DMS53 (cell line): ENCODE measurements at places on chromosomes 4 and X.

GRCh38 chrX:47093248-47093647, 15.0 kb downstream of the RGN start:
- peak; percentile 63 for DNase-seq

DNA sequence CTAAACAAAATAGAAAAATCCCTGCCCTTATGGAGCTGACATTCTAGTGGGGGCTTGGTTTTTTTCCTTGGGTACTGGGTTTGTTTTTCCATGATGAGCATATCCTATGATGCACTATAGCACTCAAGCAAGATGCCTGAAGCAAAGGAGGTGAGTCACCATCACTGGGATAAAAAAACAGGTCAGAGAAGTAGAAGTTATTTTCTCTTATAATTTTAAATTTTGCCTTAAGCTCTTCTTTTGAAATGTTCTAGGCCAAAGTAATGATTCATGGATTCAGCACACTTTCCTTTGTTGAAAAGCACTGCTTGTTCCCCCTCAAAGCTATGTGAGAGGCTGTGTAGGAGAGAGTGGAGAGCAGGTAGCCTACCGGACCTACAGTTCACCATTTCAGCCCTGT, 15.2 kb upstream of the CXCL2 start:
- peak; percentile 48 for DNase-seq

- no peak for DNase-seq
Observed at GRCh38 chr4:56762484-56763250, 58.8 kb downstream of the SPINK2 start.

- no peak for DNase-seq
Observed at GRCh38 chr4:41532882-41533281, 5.1 kb upstream of the LIMCH1 start.

GRCh38 chr4:76576824-76577223, 141.8 kb downstream of the SHROOM3 start:
- DNase-seq = no peak

DNA sequence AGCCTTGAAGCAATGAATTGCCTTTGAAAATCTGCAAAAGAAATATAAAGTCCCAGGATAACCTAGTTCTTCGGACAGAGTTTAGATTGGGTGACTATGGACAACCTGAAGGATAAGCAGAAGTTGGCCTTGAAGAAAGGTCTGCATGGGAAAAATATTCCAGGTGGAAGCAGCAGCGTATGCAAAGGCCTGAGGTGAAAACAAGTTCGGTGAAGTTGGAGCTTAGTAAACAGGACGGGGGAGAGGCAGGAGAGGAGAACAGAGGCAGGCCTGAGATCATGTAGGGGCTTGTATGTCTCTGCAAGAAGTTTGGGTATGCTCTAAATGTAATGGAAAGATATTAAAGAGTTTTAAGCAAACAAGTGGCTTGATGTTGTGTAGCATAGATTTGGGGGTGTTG, 176.0 kb downstream of the ARHGAP24 start:
- DNase-seq = no peak

- no peak for DNase-seq
Observed at GRCh38 chr4:119139311-119139710, 3.7 kb downstream of the MYOZ2 start.

- no peak for DNase-seq
Observed at GRCh38 chr4:113711883-113712662, 49.5 kb downstream of the CAMK2D start.

GRCh38 chr4:119744580-119744979, 116.0 kb upstream of the PDE5A start:
- peak; percentile 57 for DNase-seq

DNA sequence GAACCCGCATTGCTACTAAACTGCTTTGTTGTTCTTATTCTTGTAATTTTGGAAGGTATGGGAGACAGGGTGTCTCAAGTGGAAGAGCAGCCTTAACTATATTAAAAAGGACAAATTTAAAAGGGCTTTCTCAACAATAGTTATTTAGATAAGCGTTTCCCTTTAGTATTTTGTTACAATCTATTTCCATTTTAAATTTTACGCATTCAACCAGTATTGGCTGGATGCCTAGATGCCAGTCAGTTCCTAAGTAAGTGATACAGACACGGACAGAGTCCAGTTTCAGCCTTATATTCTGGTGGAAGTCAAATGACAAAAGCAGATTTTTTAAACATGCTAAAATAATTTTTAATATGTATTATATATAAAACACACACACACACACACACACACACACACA, 28.3 kb downstream of the FAT1 start:
- no peak for DNase-seq

- DNase-seq = peak; percentile 64
Observed at GRCh38 chr4:118969359-118969758, 80.7 kb downstream of the SYNPO2 start.

DNA sequence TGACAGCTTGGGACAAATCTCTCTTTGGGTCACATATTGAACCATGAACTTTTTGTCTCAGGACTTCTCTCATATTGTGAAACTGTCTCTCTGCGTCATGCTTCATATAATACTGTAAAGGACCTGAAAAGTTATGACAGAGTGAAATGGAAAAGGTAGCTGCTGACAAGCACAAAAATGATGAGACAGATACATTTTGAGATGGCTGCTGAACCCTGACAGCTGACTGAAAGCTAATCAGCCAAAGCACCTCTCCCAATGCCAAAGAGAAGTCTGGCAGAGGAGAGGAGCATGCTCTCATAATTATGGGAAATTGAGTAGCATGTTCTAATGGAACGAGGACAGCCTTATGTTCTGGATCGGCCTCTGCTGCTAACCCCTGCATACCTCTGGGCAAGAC, 873.4 kb upstream of the ADGRL3 start:
- no peak for DNase-seq

DNA sequence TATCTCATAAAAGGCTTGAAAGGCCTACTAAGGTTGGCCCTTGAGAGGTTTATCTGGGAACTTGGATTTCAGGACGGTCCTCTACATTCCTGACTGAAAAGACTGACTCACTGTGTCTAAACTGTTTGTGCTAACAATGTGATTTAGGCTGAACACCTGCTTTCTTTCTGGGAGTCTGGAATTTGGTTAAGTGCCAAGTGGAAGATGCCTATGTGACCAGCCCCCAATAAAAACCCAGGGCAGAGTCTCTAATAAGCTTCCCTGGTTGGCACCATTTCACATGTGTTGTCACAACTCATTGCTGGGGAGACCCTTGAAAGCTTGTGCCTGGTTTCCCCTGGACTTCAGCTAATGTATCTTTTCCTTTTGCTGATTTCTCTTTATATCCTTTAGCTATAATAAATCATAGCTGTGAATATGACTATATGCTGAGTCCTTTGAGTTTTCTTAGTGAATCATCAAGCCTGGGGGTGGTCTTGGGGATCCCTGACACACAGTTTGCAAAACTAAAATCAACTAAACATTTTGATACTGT, 55.1 kb downstream of the GPR82 start:
- DNase-seq = peak; percentile 57

DNA sequence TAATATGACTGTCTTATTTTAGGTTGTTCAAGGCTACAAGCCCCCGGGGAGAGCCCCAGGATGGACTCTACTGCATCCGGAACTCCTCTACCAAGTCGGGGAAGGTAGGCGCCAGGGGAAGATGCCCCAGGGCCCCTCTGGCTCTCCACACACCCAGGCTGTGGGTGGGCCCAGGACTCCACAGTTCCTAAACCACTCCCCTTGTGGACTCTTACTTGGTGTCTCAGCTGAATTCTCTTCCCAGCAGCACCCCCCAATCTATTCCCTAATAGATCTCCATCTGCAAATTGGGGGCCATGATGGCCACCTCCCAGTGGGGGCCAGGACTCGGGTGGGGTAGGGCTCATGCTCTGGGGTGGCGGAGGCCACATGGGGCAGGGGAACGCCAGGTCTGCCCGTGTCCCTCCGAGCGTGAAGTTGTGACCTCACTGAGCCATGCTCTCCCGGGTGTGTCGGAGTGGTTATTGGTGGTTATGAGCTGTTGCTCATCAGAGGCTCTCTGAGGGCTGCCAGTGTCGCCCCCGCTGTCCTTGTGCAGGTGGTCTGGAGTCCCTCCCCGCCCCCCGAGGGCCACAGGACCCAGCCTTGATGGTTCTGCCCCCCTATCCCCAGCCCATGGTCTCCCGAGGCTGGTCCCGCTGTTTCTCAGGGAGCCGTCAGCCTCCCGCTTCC, 11.2 kb upstream of the ADD1 start:
- no peak for DNase-seq

GRCh38 chr4:124940387-124940786, 227.9 kb upstream of the ANKRD50 start:
- peak; percentile 12 for DNase-seq

DNA sequence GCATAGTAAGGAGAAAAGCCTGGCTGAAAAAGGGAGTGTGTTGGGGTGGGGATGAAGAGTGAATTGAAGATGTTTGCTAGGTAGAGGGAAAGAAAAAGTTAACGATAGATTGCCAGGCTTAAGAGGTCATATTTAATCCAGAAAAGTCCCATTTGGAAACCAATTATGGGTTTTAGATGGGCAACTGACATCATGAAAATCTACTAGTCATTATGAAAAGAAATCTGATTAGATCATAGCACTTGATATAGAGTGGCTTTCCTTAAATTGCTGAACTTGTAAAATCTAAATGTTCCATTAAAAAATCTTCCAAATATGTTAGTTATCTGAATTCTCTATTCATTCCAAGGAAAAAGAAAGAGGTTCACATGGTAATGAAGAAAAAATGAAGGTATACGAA, 37.5 kb upstream of the IL21 start:
- no peak for DNase-seq

- DNase-seq = no peak
Observed at GRCh38 chrX:104391906-104392305, 137.2 kb upstream of the ESX1 start.

DNA sequence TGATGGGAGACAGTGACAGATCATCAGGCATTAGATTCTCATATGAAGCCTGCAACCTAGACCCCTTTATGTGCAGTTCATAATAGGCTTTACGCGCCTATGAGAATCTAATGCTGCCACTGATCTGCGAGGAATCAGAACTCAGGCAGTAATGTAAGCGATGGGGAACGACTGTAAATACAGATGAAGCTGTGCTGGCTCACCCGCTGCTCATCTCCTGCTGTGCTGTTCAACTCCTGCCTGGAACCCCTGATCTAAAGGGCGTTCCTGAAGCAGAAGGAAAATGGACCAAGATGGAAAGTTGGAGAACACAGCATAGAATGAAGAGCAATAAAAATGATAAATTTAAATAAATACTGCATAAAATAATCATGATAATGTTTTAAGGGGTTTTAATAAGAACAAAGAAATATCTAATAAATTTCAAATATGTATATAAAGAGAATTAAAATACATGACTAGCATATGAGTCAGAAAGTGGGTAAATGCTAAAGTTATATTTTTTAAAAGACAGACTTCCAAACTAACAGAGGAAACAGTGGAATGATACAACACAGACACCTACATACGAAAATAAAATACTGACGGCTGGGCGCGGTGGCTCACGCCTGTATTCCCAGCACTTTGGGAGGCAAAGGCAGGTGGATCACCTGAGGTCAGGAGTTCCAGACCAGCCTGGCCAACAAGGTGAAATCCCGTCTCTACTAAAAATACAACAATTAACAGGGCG, 59.2 kb downstream of the RBM47 start:
- DNase-seq = no peak

DNA sequence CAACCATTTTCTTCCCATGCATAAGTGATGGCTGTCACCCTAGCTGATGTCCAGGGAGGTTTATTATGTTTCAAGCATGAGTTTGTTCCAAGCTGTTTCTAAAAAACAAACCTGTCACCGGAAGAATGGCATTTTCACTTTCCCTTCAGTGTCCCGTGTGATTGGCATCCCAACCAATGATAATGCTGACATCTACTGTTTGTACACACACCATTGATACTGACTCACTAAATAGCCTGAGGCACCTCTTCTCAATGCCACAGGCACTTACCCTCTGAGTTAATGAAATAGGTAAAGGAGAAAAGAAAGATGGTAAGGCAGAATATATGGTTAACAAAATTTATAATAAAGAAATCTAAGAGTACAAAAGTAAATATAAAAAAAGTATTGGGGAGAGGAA, 23.1 kb upstream of the VCX2 start:
- peak; percentile 21 for DNase-seq

GRCh38 chr4:6781561-6781960, 966 bp upstream of the KIAA0232 start:
- DNase-seq = peak; percentile 57

GRCh38 chrX:43860646-43861370, 21.4 kb downstream of the MAOB start:
- DNase-seq = peak; percentile 88
